ENCODE measurements at places on chromosomes 4 and X.

- DNase-seq = no peak
Observed at GRCh38 chrX:1167918-1168481, 44.4 kb downstream of the CRLF2 start.

GRCh38 chr4:126708716-126709115 lies 924.0 kb upstream of the INTU start:
- no peak for DNase-seq

GRCh38 chr4:155735496-155735895 lies 23.3 kb upstream of the GUCY1B1 start:
- DNase-seq = no peak

- no peak for DNase-seq
Observed at GRCh38 chr4:116328261-116328860, 757.0 kb downstream of the TRAM1L1 start.

GRCh38 chr4:38902695-38903094 lies 35.1 kb downstream of the FAM114A1 start:
- DNase-seq = peak; percentile 23

DNA sequence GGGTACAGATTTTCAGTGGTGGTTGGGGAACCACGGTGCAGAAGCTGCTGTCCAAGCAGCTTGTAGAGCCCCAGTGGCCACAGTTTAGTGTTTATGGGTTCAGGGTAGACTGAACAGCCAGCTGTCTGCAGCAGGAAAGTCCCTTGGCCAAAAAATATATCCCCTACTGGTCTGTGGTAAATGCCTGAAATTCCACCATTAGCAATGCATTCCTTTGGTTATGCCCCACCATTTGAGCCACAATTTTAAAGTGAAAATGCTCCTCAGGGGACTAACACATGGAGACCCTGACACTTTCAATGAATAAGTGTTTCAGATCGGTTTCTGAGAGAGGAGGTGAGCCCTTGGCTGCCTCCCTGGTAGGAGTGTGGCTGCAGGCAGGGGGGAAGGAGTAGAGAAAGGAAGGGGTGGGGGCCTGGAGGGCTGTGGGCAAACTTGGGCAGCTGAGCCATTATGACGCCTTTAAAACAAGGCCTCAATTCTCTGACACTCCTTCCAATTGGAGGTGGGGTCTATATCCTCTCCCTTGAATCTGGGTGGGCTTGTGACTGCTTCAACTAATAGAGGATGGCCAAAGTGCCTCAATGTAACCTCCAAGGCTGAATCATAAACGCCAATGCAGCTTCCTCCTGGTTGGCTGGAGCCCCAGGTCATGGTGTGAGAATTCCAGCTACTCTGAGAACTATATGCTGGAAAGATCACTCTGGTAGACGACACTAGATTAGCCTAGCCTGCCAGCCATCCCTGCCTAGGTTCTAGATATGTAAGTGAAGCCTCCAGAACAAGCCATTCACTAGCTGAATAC lies 75.8 kb upstream of the ATP6AP2 start:
- no peak for DNase-seq

- DNase-seq = peak; percentile 27
Observed at GRCh38 chr4:137125011-137125410, 407.3 kb downstream of the PCDH18 start.

DNA sequence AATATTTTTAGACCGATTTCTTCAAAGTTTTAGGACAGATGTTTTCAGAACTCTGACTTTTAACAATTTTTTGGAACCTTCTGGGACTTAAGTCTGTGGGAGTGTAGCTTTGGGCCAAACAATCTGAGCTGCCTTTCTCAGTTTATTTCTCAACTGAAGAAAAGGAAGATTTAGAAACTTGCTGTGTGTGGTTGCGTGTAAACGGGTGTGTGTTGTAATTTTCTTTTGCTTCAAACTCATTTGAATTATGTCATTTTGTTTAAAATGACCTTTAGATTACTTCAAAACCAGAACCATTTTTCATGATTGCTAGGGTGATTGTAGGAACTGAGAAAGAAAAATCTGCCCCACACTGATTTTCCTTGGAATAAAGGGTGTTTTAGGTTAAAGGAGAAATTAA lies 577.7 kb upstream of the GALNTL6 start:
- no peak for DNase-seq

DNA sequence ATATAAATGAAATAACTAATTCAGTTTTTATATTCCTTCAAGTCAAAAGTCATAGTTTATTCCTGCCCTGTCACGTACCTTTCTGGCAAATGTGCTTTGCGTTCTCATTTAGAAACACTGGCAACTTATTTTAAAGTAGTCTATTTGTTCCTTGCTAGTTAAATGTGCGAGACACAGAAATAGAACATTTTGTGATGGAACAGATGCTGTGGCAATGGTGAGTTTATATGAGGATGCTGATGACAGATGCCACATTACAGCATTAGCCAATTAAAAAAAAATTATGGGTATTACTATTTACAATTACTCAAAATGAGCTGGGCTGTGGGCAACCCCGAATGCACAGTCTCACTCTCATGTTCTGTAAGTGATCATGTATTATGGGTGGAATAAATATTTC lies 26.1 kb upstream of the EPHA5 start:
- DNase-seq = no peak

GRCh38 chr4:168724686-168725411 lies 228.0 kb downstream of the PALLD start:
- DNase-seq = no peak

- no peak for DNase-seq
Observed at GRCh38 chr4:55183926-55184599, 58.7 kb upstream of the KDR start.

GRCh38 chr4:88979276-88979675 lies 77.7 kb downstream of the FAM13A start:
- DNase-seq = no peak

- DNase-seq = no peak
Observed at GRCh38 chr4:84920617-84921016, 45.9 kb downstream of the WDFY3 start.

DNA sequence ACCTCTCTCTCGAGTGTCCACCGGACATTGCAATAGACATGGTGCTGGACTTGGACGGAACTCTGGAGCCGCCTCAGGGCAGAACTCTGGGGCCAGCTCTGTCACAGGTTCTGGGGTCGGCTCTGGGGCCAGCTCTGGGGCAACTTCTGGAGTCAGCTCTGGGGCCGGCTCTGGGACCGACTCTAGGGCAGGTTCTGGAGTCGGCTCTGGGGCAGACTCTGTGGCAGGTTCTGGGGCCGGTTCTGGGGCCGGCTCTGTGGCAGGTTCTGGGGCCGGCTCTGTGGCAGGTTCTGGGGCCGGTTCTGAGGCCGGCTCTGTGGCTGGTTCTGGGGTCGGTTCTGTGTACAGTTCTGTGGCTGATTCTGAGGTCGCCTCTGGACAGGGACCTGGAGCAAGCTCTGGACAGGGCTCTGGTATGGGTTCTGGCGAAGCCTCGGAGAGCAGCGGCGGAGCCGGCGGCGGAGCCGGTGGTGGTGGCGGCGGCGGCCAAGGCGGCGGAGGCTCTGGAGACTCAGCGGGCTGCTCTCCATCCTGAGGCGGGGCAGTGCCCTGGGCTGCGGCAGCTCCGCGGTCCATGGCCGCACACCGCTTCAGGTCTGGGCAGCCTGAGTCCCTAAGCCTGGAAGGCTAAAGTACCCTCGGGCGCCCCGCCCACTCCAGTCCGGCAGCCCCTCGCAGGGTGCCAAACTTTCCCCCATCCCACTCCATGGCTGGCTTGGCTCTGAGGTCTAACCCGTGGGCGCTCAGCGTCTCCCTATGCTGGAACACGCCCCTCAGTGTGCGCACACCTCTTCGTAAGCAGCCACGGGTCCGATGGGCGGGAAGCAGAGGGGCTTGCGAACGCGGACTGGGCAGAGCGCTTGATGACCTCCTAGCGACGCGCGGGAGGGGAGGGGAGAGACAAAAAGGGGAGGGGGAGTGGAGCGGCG lies at the start of gene DGKK:
Gene DGKK, minus strand, starts transcription at position 723 of the 929 bp plus-strand sequence. Its CDS starts 147 bp downstream, at position 576.
- no peak for DNase-seq

DNA sequence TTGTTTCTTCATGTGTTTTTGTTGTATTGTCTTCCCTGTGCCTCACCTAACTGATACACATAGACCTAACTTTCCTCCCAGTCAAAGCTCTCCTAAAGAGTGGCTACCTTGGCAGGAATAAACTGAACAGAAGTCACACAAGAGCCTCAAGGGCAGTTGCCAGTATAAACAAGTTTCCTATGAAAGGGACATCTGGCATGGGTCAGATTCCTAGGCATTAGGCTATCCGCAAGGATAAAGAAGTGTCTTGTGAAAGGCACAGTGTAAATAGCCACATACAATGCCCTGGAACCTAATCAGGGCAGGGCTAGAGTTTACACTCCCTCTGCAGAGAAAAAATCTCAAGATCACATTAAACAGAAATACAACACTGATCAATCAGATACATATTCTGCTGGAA lies 220.8 kb downstream of the SPANXN3 start:
- no peak for DNase-seq

DNA sequence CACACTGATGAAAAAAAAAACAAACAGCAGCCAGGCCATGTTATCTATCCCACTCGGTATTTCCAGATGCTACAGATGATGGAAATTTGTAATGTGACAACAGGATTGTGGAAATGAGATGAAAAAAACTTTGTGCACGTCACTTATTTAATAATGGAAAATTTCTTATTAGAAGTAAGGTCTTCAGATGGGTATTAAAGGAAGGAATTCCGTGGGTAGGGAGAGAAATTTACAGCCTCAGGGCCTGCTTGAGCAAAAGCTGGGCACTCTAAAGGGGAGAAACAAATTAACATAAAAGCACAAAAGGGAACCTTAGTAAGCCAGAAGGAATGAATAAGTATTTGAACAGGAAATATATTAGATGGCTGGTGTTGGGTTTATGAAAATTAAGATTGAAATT lies 4.2 kb upstream of the PKD2 start:
- DNase-seq = no peak

- no peak for DNase-seq
Observed at GRCh38 chr4:179163147-179163546, 1720.9 kb upstream of the AGA start.
